NCI-H1930 (cell line): ENCODE measurements at places on chromosomes 3 and 15.
A peak's percentile ranks its signal among the peaks of the same experiment; 100 is the strongest.

DNA sequence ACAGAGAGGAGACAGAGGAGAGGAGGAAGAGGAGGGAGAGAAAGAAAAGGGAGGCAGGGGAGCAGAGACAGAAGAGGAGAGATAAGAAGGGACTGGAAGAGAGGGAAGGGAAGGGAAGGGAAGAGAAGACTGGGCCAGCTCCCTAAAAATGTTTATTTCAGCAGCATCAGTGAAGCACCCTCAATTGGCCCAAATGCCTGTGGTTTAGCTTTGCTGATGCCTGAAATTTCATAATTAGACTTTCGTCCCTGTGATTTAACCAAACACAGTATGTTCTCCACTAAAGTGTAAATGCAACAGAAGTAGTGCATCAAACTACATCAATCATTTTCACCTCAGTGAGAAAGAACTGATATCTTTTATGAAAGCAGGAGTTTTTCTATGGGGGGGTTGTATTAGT is 55.9 kb downstream of the NOX5 start:
- DNase-seq, result no peak

DNA sequence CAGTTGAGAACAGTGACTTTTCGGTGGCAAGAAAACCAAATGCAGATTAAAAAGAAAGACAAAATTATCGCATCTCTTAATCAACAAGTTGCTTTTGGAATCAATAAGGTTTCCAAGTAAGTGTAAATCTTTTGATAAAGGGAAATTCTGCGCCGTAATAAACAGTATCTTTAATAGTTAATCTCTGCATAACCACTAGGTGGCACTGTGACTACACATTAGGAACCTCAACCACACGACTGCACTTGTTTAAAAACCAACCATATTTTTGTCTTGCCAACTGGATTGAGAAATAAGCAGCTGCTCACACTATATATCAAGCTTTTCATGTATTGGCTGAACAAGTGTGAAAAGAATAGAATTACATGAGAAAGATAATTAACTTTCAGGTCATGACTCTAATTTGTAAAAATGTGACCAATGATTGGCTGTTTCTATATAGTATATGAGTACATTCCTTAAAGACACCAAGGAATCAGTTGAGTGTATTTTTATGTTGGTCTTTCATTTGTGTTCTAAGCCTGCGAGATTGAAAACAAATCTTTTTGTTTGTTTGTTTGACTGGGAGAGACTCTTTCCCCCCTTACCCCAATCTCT is 72.7 kb downstream of the DZIP3 start:
- DNase-seq, result peak; percentile 5

GRCh38 chr15:63025460-63025859 is 17.1 kb upstream of the TPM1 start:
- DNase-seq, result no peak

DNA sequence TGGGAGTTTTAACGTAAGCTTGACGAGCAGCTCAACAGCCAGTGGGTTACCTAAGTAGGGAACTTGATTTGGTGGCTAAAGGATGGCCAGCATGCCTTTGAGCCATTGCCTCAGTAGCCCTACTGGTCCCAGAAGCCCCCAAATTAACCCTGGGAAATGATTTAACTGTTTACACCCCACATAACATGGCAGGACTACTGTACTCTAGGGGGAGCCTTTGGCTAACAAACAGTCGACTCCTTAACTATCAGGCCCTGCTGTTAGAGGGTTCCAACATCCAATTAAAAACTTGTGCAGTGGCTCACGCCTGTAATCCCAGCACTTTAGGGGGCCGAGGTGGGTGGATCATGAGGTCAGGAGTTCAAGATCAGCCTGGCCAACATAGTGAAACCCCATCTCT is 9.4 kb upstream of the SMCO1 start:
- DNase-seq, result no peak

DNA sequence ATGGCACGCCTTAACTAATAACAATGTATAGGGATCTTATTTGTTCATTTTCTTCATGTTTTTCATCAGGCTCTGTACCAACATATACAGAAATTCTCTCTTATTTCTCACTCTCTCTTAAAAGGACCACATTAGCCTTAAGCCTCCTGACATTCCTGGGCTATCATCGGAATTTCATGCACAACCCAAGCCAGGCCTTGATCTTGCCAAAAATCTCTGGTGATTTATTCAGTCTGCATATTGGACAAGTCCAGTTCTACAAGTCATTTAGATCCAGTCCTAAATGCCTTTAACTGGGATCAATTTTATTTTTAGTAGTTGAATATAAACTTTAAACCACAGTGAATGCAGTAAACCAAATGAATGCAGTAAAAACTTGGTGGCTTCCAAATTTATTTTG is 385.4 kb downstream of the MECOM start:
- DNase-seq, result no peak

GRCh38 chr15:86645925-86646500 is 566.3 kb downstream of the AGBL1 start:
- DNase-seq, result no peak

DNA sequence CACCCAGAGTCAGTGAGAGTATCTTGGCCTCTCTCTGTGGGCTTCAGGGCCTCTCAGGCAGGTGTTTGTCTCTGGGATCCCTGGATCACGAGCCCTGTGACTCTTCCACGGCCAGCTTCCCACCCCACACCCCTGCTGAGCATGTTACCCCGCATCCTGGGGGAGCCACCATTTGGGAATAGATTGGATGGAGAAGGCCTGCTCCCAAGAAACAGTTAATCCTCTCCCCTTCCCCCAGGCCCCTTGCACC is 15.5 kb upstream of the SRP14 start:
- no peak for DNase-seq

DNA sequence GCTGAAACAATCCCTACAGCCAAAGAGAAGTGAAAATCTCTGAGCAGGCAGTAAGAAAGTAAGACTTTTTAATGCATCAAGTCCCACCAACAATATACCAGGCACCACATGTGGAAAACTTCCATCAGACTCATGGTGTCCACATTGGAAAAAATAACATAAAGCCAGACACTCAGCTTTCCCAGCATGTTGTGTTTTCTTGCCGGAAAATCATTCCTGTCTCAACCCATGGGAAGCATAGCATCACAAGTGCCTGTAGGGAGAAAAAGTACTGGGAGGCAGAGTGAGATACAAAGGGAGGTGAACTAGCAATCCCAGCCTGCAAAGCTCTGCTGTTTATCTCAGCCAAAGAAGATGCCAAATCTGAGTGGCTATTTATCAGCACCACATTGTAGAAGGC is 868.9 kb downstream of the SI start:
- DNase-seq, result no peak

DNA sequence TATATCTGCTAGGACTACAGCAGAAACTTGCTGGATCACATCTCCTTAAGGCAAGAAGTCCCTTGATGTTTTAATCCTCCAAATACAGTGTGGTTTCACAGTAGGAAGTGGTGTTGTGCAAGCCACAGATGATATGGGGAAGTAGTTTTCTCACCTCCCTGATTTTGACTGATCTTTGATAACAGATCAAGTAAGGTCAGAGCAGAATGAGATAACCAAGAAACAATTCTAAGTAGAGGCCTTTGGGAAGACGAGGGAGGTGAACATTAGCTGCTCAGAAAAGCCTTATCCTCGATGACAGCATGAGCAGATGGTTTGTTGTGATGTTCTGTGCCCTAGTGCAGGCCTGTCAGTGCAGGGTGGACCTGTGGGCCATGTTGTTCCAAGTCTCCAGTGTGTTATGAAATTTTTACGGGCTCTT is 61.3 kb downstream of the RIOX2 start:
- DNase-seq, result no peak

DNA sequence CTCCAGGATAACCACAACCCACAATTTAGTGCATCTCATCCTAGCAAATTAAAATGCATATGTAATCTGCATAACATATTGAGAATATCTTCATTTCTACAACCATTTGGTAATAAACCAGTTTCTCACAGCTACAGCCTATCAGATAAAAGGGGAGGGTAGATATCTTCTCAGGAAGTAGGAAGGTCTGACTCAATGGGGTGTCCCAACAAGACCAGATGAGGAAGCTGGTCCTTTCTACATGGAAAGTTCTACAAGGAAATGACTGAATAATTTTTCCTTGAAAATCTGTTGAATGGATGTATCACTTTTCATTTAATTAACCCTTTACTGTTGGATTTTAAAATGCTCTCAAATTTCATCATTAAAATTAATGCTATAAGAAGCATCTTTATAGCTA is 17.4 kb upstream of the TMPRSS7 start:
- no peak for DNase-seq

DNA sequence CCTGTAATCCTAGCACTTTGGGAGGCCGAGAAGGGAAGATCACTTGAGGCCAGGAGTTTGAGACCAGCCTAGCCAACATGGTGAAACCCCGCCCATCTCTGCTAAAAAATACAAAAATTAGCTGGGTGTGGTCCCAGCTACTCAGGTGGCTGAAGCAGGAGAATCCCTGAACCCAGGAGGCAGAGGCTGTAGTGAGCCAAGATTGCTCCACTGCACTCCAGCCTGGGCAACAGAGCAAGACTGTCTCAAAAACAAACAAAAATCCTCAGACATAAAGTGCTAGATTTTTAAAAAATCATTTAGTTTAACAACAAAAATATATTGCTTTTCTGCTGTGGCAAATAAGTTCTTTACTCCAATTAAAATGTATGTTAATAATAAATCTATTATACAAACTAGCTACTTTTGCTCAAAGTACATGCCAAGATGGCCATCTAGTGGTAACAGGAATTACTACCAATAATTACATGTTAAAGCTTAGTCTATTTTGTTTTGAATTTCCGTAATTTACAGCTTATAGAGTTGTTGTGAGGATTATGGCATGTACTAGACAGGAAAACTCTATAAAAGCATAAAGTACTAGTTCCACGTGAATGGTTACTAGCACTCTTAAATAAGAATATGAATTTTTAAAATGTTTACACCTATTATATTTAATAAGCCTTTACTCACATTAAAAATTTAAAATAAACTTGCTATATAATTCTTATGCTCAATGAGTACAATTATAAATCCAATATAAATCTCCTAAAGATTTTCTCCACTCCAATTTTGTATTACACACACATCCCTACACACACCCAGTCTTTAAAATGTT is 39.0 kb downstream of the GABPB1 start:
- no peak for DNase-seq

DNA sequence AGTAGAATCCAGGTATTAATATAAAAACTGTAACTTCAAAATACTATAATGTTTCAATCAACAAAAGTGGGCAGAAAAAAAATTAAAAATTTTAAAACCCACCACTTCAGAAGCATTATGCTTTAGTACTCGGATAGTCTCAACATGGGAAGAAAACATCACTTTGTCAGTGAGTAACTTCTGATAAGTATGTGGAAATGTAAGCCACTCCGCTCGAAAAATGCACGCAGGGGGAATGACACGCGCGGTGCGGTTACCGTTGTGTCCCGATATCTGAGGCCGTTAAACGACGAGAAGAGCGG is 656 bp downstream of the NGLY1 start:
- DNase-seq, result no peak

- DNase-seq, result no peak
These were observed 101.9 kb downstream of the SERPINI1 start for GRCh38 chr3:167837466-167837865.

GRCh38 chr3:45715945-45716344 is 26.7 kb downstream of the SACM1L start:
- no peak for DNase-seq
